ENCODE measurements at places on chromosomes 12 and 14. TPM values are rescaled to one million over a fixed set of nuclear protein-coding genes. Genes with fewer than 3 reads are reported as not detected.

DNA sequence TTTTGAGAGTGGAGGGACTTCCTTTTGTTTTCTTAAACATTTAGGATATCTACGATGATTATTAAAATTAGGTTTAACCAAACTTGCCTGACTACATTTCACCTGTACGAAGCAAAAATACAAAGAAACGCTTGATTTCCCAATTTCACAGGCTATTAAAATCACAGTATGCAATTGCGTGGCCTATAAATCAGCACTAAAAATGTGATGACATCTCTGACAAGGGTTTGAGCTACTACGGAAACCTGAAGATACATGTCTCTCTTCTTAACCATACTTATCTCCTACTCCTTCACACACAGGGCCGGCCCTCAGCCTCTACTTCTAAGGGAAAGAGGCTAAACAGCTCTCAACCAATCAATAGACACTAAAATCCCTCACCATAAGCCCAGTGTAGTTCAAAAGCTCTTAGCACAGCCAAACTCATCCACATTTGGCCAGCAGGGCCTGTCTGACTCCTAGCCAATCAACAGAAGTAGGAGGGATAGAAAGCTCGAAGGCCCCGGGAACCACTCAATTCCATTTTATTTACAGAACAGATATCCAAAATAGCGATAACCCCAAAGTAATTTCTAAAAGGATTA is 137.3 kb downstream of the FOXN3 start:
- no peak for DNase-seq

- DNase-seq = no peak
Observed at GRCh38 chr14:28756884-28757570, 9.6 kb upstream of the FOXG1 start.

- no peak for DNase-seq
Observed at GRCh38 chr12:51887476-51888315, at the start of gene ANKRD33. Gene ANKRD33, plus strand, starts transcription at chr12:51888103. Its CDS starts 84 bp downstream, at chr12:51888187.

DNA sequence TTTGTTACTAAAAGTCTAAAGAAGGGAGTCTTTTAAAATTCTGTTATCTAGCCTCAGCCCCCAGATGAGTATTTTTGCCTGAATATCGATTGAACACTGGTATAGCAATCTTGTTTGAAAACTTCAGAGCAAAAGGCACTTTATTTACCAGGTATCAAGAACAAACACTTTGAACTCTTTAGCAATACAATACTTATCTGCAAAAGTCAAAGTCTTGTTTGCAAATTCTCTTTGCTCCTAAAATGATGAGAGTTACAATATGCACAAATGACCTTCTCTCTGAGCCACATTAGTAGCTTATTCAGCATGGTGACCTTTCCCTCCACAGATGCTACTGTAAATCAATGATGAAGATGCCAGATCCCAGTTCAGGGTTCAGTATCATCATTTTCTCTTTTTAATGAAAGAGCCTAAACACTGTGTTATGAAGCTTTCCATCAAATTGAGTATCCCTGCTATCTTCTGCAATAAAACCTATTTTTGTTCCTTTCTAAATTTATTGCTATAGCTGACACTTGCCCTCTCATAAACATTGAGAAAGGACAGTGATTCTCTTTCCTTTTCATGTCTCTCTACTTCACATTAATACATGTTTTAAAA is 752.7 kb upstream of the MGAT4C start:
- DNase-seq = no peak

GRCh38 chr14:75022655-75023054 is 19.9 kb downstream of the EIF2B2 start:
- peak; percentile 36 for DNase-seq

DNA sequence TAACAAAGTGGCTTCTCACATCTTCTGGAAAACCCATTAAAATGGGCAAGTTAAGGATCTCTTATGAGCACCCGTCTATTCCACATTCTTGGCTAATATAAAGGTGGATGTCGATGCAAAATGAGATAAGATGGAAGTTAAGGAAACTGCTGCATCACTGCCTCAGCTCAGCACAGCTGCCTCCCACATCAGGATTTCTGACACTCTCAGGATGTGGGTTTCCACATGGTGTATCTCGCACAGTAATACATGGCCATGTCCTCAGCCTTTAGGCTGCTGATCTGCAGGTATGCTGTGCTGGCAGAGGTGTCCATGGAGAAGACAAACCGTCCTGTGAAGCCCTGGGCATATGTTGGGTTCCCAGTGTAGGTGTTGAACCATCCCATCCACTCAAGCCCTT is 1348.0 kb downstream of the TMEM121 start:
- DNase-seq = no peak

DNA sequence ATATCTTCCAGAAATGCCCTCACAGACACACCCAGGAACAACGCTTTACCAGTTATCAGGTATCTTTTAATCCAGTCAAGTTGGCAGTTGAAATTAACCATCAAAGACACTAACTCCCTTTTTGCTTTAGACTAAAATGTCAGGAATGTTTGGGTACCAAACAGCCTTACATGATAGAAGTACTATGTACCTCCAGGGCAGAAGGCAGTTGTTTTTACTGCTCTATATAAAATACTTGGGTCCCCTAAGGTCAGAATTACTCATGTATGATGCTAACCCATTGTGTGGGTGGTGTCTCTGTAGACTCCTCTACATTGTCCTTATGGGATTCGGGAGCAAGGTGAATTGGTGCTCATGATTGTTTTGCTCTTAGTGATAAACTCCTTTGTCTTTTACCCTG is 492.5 kb upstream of the FLRT2 start:
- no peak for DNase-seq

DNA sequence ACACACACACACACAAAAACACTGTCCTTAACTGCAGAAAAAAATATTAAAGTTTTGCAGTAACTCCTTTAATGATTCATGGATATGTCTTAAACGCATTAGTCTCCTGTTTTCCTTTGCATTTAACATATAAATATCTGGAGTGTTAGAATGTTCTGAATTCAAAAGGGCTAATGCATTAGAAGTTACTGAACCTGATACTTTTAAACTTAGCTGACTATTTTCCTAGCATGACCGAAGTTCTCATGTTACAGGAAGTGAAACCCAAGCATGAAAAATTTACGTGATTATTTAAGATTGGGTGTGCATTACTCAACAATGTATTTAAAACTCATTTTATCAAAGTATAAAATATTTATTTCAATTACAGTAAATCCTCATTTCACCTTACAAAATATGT is 791.2 kb downstream of the FLRT2 start:
- no peak for DNase-seq

- no peak for DNase-seq
Observed at GRCh38 chr14:66037361-66037760, 448.8 kb upstream of the CCDC196 start.

DNA sequence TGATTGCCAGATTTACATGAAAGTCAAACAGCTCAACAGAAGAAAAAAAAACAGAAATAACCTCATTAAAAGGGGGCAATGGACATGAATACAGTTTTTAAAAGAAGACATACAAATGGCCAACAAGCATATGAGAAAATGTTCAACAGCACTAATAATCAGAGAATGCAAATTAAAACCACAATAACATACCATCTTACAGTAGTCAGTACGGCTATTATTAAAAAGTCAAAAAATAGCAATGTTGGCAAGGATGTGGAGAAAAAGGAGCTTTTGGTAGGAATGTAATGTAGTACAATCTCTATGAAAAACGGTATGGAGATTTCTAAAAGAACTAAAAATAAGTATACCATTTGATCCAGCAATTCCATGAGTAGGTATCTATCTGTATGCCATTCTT is 272.1 kb downstream of the CEP128 start:
- DNase-seq = no peak

DNA sequence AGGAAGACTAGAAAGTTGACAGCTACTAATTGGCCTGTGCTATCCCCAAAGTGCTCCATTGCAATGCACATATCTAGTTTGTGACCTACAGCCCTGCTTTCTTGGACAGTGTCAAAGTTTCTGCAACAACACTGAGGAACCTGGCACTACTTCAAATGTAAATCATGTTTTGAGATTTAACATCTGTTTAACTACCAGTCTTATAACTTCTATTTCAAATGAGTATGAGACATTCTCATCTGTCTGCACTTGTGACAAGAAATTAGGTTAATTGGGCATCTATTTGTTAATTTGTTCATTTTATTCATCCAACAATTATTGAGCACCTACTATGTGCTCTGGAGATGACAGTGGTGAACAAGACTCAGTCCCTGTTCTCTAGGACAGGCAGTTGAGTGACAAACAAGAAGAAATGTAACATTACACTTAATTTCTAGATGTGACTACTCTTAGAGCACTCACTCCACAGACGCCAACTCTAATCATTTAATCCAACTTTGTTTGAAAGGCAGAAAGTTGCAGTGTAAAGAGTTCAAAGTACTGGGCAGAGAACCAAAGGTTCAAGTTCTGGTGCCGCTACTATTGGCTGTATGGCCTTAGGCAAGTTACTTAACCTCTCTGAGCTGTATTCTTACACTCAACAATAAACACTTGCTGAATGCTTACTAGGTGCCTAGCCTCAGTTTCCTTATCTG is 74.8 kb downstream of the HECTD4 start:
- no peak for DNase-seq

DNA sequence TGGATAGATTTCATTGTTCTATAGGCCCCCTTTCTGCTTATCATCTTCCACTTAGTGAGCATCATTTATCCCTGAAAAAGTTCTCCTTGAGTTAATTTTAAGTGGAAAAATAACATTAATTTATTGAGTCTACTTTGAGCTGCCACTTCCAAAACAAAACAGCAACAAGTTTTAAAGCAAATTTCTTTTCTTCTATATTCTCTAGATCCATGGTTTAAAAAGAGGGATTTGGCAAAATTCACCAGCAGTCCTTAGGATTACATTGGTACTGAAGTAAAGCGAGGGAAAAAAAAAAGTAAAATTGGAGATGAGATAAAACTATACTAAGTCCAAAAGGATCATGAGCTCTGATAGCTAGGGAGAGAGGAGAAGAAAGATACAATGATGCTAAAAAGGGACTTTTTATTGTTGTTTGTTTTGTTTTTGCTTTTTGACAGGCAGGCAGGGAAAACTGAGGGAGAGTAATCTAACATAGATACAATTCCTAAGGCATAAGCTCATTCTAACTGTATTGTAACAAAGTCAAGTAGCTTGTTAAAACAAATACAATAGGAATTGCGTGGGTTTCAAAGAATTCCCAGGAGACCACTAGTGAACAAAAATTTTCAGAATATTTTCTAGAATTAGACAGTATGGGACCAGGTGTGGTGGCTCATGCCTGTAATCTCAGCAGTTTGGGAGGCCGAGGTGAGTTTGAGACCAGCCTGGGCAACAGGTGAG is 19.2 kb upstream of the PLEKHA5 start:
- DNase-seq = no peak

- no peak for DNase-seq
Observed at GRCh38 chr14:27427796-27428195, 830.0 kb upstream of the NOVA1 start.

DNA sequence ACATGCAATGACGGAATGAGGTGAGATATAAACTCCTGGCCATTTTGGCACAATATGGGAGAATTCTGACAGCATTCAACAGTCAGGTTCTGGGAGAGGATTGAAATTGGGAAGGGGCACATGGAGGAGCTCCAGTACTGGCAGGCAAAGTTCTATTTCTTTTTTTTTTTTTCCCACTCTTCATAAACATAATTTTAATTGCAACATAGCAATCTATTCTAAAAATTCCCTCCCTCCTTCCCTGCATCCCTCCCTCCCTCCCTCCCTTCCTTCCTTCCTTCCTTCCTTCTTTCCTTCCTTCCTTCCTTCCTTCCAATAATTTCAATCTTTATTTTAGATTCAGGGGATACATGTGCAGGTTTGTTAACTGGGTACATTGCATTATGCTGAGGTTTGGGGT is 93.2 kb downstream of the PTCSC3 start:
- no peak for DNase-seq

- DNase-seq = peak; percentile 57
Observed at GRCh38 chr12:52217223-52217622, 15.8 kb upstream of the KRT7 start.

DNA sequence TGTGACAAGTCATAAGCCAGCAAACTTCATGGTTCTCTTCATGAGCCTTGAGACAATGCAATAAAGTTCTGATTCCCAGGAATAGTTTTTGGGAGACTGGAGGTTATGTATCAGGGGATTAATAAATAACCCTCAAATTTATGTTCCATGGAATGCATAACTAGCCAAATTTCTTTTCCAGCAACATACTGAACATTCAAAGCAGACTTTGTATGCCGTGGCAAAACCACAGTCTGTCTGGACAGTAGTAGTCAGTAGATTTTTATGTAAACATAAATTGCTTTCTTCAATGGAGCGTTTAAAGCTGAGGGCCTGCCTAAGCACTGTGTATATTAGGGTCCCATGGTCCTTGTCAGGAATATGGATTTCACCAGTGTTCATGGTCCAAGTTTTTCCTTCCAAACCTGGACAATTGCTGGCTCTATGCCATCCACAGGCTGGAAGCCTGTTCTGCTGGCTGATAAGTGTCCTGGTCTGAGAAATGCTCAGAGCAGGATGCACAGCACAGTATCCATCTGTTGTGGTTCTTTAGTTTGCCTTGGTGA is 144.9 kb downstream of the SRGAP1 start:
- no peak for DNase-seq

GRCh38 chr12:56684745-56685359 is 3.2 kb downstream of the PTGES3 start:
- no peak for DNase-seq

DNA sequence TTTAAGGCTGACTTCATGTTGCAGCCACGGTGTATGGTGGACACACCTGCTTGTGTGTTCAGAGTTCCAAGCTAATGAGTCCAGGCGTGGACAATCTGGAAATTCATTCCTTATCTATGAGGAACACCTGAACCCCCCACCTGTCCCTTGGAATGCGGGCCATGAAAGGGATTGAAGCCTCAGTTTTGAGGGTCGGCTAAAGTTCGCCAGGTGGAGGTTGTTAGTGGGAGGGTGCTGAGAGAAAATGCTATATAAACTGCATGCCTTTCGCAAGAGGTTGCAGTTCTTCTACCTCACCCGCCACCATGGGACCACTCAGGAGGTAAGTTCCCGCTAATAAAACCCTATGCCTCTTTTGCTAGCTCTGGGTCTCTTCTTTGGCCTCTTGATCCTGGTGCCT is 348.0 kb downstream of the BCL11B start:
- DNase-seq = no peak

DNA sequence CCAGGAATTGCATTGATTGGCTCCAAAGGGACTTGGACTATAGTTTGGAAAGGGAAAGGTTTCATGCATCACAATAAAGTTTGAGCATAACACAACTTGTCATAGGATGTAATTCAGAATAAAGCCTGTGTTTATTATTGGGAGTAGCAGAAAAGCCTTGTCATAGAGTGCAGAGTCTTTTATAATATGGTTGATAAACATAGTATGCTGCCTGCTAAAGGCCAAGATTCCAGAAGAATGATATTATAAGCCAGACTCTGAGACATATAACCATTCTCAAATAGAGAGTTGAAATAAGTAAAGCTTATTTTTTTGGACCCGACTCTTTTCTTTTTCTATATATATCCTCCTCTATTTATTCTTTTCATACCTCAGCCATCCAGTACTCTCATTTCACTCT is 207.3 kb downstream of the LRIG3 start:
- no peak for DNase-seq

The ASCL4 gene
- total RNA-seq = not detected

The KRT74 gene
- total RNA-seq = not detected

The ERBB3 gene
- total RNA-seq = 0.25 TPM

The GZMH gene
- total RNA-seq = not detected

The GPR65 gene
- 0.13 TPM for total RNA-seq

The KLHL33 gene
- total RNA-seq = under 0.01 TPM

The JPH4 gene
- 0.13 TPM for total RNA-seq

The ACSS3 gene
- 0.26 TPM for total RNA-seq

The NR1H4 gene
- not detected for total RNA-seq

The CLEC1B gene
- total RNA-seq = not detected

The AQP2 gene
- not detected for total RNA-seq

The ALX1 gene
- not detected for total RNA-seq

The RHEBL1 gene
- total RNA-seq = 1.9 TPM

The KRT81 gene
- total RNA-seq = not detected

The KRT5 gene
- total RNA-seq = 0.13 TPM

The SERPINA12 gene
- not detected for total RNA-seq
